ENCODE measurements at places on chromosomes 6 and 20. TPM values are rescaled to one million over a fixed set of nuclear protein-coding genes. Genes with fewer than 3 reads are reported as not detected.

The MSH5 gene
- 154 TPM for total RNA-seq

The RAB23 gene
- total RNA-seq, result 2.7 TPM

GRCh38 chr6:84013931-84014330, 19.6 kb upstream of the MRAP2 start:
- DNase-seq, result no peak

GRCh38 chr20:881051-881782, 34.9 kb downstream of the ANGPT4 start:
- peak; percentile 67 for DNase-seq

The SAMD10 gene
- 33.3 TPM for total RNA-seq

DNA sequence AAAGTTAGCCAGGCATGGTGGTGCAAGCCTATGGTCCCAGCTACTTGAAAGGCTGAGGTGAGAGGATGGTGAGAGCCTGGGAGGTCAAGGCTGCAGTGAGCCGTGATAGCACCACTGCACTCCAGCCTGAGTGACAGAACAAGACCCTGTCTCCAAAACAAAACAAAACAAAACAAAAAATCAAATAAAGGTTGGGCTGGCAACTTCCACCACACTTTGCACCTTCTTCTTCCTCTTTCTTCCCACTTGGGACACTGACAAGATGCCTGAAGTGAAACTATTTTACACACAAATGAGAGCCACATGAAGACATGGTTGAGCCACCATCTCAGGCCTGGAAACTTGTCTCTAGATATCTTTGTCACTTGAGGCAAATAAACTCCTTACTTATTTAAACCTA, 53.8 kb upstream of the CCDC28A start:
- DNase-seq, result no peak

DNA sequence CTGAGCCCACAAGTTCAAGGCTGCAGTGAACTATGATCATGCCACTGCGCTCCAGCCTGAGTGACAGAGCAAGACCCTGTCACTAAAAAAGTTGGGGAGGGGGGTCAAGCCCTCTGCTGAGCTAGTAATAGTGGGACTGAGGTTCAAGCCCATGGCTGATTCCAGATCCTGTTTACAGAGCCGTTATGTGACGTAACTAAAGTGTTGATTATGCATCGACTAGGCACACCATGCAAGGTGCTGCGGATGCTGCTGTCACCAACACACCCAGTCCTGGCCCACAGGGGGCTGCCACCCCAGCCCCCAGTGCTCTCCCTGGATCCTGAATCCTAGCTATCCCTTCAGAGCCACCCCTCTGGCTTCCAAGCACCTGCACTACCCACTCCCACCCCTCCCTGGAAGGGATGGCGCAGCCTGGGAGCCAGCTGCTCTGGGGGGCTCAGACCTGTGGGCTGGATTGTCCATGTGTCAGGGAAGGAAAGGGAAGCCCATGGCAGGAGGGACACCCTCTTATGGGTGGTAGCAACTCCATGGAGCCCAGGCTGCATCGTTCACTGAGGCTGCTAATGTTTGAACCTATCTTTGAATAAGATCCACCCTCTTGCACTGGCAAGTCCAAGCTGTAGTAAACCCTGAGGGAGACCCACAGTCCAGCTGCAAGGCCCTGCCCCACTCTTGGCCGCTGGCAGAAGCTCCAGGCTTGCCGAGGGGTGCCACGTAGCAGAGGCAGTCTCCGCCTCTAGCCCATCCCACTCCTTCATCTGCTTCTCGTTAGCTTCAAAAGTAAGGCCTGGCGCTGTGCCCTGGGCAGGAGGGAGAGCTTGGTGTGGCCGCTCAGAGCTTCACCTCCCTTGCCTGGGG, 95.0 kb downstream of the SNX5 start:
- no peak for DNase-seq

- no peak for DNase-seq
Measured at GRCh38 chr20:63964412-63964811, 5.3 kb downstream of the ZNF512B start.

GRCh38 chr6:169950558-169950957, 199.1 kb downstream of the ERMARD start:
- DNase-seq, result no peak

The PPDPF gene
- 96.9 TPM for total RNA-seq

DNA sequence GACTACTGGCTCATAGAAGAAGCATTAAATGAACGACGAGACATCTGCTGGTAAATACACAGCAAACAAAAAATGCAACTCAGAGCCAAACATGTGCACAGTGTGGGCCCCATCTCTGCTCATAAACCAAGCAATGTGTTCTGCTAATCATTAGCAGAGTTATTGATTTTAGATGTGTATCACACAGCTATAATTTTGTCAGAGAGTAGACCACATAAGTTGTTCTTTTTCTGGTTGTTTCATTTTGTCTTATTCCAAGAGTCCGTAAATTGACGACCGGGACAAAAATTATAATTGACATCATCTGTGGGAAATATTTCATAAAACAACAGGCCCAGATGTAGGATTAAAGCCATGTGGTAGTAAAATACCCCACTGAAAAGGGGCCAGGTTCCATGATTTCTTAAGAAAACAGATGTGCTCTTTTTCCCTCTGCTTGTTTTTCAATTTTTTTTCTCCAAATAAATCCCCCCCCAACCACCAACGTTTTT, 423.6 kb downstream of the HAO1 start:
- no peak for DNase-seq

The SEMG1 gene
- total RNA-seq, result not detected

GRCh38 chr6:76702187-76702586, 629.7 kb upstream of the IMPG1 start:
- DNase-seq, result no peak

DNA sequence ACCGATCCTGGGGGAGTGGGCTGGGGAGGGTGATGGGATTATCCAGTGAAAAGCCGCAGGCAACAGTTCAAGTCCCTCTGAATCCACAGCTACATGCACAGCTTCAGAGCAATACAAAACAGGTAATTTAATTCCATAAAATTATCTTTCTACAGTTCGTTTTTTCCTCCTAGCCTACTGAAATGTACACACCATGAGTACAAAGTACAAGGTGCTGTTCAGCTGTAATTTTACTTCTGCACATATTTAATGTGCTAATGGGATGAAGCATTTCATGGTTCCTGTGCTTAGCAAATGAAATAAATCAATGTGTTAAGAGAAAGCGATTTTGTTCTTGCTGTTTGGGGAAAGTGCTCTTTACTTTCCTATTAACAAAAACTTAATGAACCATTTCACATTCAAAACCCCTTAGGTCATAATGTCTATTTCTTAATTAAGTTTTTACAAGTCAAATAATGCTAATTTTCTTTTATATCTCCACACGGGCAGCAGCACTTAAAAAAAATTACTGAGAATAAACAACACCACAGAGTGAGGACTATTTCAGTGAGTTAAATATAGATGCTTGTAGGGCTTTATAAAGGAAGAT, 71.8 kb downstream of the INSM1 start:
- DNase-seq, result no peak

The ANKS1A gene
- total RNA-seq, result 15.0 TPM

- DNase-seq, result peak; percentile 67
Measured at GRCh38 chr6:38871741-38872568, 156.8 kb downstream of the DNAH8 start.

- no peak for DNase-seq
Measured at GRCh38 chr6:142313284-142313683, 11.5 kb downstream of the ADGRG6 start.

GRCh38 chr6:155782320-155782731, 326.7 kb upstream of the NOX3 start:
- no peak for DNase-seq

GRCh38 chr6:113809826-113810225, 47.3 kb upstream of the MARCKS start:
- DNase-seq, result no peak

The KCNK17 gene
- not detected for total RNA-seq

The BMP5 gene
- not detected for total RNA-seq

- DNase-seq, result no peak
Measured at GRCh38 chr6:111447051-111447450, 36.0 kb downstream of the REV3L start.

The MEI4 gene
- not detected for total RNA-seq

- no peak for DNase-seq
Measured at GRCh38 chr20:62832212-62832922, 15.5 kb downstream of the COL9A3 start.

The CSTF1 gene
- 39.6 TPM for total RNA-seq

The CFB gene
- total RNA-seq, result 0.40 TPM

Measured in natural killer cell treated with Interleukin-12 subunit alpha and Interleukin-12 subunit beta and Interleukin-15 and Interleukin-18, amount 100 ng/mL, for 72 hours (primary cell).